Activated T-cell treated with anti-CD3 and anti-CD28 coated beads, Interleukin-2, amount 50 U/mL, for 48 hours (primary cell): ENCODE measurements at places on chromosomes 12 and 14.

DNA sequence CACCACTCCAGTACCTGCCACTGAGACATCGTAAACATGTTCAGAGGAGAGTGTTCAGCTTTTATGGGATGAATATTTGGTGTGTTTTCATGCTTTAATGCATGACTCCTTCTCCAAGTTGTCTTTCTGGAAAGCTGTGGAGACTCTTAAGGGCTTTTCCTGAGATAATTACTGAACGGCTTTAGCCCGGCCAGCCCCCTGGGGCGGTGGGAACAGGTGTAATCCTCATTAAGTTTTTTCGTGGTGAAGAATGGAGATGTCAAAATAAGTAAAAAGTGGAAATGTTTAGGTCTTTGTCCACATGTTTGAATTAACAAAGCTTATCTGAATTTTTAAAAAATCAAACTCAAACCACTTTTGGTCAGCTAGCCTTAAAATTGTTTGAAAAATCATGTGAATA, 1.5 kb downstream of the SYNE2 start:
- DNase-seq, result no peak

DNA sequence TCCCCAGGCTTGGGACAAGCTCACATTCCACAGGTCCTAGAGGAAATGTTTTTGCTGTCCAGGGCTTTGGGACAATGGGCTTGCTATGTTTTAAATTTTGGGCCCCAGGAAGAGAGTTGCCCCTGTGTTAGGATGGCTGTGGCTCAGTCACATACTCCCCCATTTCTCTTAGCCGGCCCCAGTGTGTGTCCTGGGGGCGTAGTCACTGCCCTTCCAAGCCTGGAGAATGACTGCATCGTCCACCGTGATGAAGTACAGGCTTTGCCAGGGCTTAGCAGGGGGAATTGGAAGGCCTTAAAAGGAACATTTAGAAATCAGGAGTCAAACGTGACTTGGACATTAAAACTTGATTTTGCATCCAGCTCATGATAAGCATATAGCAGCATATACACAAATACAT, 293.6 kb downstream of the CACNA1C start:
- no peak for DNase-seq

DNA sequence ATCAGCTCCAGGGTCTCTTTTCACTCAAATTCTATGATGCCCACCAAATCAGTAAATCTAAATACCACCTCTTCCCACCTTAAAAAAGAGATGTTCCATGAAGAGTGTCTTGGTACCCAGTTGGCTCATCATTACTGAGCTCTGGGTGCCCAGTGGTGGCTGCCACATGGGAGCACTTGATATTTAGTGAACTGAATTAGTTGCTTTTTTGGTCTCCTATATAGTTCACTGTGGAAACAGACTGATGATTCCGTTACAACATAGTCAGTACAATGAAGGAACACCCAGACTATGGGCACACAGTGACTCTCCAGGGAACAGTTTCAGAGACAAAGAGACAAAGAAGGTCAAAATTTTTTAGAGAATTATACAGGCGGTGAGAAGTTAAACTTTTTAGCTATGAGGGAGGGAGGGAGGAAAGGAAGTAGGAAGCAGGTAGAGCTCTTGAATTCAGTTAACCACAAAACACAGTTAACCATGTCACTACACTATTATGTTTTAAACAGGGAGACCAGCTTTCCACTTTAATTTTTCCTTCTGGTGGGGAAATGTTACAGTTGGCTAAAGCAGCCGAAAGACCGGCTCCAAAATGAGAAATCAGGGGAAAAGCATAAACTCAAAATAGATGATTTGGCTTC, 14.6 kb upstream of the YY1 start:
- DNase-seq, result no peak

GRCh38 chr12:93086288-93086727, 157.2 kb upstream of the EEA1 start:
- DNase-seq, result no peak

DNA sequence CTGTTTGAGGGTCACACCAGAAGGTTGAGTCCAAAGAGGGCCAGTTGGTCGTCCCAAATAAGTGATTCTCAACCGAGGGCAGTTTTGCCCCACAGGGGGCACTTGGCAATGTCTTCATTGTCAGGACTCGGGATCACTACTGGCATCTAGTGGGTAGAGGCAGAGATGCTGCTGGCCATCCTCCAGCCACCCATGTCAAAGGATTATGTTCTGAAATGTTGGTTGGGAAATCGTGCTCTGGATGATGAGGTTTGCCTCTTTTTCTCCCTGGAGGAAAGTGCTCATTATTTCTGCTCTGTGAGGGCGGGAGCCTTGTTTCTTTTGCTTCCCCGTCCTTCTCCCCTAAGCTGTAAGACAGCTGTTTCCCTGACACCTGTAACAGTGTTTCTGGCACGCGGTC, 3.6 kb downstream of the ZNF839 start:
- no peak for DNase-seq

GRCh38 chr14:30193845-30194501, 266.3 kb upstream of the PRKD1 start:
- no peak for DNase-seq

DNA sequence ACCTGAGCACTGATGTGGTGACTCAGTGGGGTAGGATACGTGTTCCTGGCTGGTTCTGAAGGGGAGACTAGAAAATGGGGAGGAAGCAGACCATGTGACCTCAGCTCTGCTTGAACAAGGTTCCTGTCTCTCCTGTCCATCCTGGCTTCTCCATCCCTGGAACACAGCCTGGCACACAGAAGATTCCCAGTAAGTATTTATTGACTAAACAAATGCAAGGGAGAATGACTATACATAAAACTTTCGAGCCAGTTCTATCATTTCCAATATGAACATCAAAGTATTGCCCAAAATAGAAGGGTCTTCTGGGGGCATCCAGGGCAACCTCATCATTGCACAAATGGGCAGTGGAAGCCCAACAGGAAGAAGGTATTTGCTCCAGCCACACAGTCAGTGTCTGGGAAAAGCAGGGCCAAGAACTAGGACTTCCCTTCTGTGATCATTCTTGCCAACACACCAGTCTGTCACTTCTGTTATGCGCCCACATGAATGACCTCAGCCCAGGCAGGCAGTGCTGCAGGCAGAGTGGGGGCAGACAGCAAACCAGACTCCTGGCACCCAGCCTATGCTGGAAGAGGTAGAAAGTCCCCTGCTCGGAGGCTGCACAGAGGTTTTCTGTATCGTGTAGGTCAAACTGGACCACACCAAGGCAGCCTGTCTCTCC, 5.6 kb upstream of the SERPINA9 start:
- DNase-seq, result no peak

DNA sequence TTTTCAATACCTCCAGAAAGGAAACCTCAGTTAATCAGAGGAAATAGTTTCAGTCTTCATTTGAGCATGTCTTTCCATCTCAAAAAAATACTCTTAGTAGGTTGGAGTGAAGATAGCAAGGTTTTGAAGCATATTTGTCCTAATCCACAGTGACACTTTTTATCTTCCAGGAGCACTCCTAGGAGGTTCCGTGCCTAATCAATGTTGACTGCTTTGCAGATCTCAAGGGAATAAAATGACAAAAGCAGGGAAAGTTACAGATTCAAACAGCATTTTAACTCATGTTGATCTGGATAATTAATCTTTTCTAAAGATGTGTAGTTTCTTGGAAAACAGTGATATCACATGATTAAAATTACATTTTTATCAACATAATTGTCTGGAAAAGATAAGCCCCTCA, 213.9 kb downstream of the ANO6 start:
- no peak for DNase-seq

DNA sequence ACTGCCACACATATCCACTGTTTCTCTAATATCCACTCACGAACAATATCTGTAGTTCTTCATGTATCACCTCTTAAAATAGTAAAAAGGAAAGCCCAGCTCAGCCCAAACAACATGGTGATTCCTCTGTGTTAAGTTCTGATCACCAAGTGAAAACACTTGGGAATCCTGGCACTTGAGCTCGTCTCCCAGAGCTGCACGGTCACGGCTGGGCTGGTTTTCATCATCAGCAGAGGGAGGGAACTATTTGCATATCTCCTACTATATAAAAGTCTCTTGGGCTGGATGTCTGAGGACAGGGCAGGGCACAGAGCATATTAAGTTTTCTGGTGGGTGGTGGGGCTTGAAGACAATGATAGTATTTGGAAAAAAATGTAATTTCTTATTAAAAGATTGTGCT, 870.6 kb downstream of the TMEM121 start:
- DNase-seq, result no peak

DNA sequence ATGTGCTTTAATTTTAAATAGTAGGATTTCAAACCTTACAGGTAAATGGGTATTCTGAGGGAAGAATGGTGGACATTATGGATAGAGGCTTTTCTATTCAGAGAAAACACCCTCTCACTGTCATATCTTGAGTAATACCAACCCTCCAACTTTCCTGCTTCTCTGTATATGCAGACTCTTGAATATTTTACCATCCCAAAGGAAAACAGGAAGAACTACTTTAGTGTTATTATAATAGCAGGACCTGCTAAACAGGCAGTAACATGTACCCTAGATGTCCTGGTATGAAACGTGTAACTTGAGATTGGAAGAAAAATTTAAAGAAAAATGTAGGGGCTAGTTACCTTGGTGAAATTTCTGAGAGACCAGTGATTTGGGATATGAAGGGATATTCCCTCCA, 82.9 kb upstream of the TRHDE start:
- no peak for DNase-seq
